ENCODE measurements at places on chromosomes 7 and 10.

GRCh38 chr7:95922191-95922590 is 149.8 kb downstream of the DYNC1I1 start:
- DNase-seq: no peak

DNA sequence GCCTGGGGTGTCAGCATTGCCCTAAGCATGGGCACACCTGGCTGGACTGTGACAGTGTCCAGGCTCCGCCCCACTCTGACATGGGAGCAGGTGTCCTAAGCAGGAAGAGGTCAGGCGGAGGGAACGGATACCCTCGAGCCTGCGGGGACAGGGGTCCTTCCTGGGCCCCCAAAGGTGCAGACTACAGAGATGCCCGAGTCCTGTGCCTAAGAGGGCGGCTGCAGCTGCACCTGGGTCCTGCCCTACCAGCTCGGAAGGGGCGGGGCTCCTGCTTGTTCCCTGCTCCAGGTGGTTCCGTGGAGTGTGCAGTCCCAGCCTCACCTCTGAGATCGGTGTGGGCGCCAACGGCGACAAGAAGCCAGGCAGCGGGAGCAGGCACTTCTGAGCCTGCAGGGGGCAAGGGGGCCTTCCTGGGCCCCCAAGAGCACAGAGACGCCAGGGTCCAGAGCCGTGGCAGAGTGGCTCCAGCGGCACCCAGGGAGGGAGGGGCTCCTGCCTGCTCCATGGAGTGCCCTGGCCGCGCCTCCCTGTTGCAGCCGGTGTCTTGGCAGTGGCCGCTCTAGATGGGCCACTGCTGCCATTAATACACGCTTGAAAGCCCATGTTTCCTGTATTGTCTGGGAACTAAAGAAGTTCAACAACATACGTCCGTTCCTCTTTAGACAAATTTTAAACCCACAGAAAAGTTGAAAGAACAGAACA is 64.5 kb upstream of the CACNA2D1 start:
- no peak for DNase-seq

- no peak for DNase-seq
Measured at GRCh38 chr10:130049987-130050386, 60.6 kb downstream of the C10orf143 start.

- no peak for DNase-seq
Measured at GRCh38 chr10:65555192-65555591, 1370.6 kb upstream of the LRRTM3 start.

DNA sequence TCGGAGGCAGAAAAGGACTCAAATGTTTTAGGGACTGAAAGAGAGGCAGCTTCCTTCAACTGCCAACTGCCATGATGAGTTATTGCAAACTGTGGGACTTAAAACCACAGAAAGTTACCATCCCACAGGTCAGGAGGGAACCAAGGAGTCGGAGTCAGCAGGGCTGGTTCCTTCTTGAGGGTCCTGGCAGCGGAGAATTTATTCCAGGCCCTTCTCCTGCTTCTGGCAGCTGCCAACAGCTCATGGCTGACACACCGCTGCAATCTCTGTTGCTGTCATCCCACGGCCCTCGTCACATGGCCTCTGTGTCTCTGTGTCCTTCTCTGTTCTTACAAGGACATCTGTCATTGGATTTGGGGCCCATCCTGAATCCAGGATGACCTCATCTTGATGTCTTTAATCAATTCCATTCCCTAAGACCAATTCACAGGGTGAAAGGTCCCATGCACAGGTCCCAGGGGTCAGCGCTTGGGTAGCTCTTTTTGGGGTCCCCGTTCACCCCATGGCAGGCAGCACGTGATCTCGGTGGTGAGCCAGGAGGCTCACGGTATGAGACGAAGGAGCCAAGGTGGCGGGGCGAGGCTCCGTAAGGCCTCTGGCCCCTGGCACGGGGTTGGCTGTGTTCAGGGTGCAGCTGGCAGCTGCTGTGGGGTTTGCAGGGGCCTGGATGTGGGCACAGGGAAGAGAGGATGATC is 27.4 kb upstream of the PSMG3 start:
- DNase-seq: no peak

- peak; percentile 67 for DNase-seq
Measured at GRCh38 chr10:32317795-32318357, 29.1 kb downstream of the EPC1 start.

GRCh38 chr7:3055626-3056025 is 12.0 kb upstream of the CARD11 start:
- DNase-seq: no peak

DNA sequence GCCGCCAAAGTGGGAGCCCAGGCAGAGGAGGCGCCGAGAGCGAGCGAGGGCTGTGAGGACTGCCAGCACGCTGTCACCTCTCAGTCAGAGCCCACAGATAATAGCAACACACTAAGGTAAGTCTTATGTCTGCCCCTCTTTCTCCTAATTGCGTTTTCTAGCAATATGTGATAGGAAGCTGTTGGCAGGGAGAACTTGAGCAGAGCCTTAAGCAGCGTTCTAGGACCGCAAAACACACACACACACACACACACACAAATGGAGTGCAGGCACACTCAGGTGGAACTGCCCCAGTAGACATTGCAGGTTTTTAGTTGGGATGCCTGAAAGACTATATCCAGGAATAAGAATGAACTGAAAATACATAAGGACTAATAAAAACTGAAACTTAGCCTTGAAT is 1188.5 kb downstream of the NXPH1 start:
- no peak for DNase-seq

- DNase-seq: no peak
Measured at GRCh38 chr10:98209441-98209840, 58.6 kb downstream of the LOXL4 start.

DNA sequence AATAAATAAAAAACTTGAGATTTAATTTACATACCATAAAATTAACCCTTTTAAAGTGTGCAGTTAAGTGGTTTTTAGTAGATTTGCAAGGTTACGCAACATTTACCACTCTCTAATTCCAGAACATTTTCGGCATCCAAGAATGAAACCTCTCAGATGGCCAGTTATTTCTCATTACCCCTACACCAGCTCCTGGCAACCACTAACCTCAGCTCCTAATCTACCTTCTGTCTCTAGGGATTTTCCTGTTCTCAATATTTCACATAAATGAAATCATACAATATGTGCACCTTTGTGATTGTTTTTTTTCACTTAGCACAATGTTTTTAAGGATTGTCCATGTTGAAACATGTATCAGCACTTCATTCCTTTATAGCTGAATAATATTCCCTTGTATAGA is 45.1 kb downstream of the INPP5F start:
- DNase-seq: no peak

- no peak for DNase-seq
Measured at GRCh38 chr7:108347616-108348015, 108.6 kb downstream of the NRCAM start.

- DNase-seq: no peak
Measured at GRCh38 chr10:107444443-107444842, 279.9 kb upstream of the SORCS1 start.

- no peak for DNase-seq
Measured at GRCh38 chr7:71498381-71498780, 366.4 kb downstream of the GALNT17 start.

DNA sequence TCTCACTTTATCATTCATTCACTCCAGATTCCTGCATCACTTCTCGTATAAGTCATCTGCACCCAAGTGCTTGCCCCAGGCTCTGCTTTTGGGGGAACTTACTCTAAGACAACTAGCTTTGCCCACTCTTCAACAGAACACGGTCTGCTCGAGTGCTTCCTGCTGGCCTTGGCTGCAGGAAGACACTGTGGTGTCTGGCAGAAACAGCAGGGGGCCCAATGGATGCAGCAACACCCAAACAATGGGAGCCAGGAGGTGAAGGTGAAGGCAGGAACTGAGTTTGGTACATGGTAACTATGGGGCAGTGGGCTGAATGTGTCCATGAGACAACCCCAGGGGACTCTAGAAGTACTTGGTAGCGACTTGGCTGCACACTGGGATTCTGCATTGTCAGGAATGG is 344.0 kb downstream of the REEP3 start:
- no peak for DNase-seq

- DNase-seq: no peak
Measured at GRCh38 chr7:86818903-86819302, 175.2 kb downstream of the GRM3 start.

GRCh38 chr7:119963654-119964053 is 309.3 kb upstream of the KCND2 start:
- DNase-seq: no peak

DNA sequence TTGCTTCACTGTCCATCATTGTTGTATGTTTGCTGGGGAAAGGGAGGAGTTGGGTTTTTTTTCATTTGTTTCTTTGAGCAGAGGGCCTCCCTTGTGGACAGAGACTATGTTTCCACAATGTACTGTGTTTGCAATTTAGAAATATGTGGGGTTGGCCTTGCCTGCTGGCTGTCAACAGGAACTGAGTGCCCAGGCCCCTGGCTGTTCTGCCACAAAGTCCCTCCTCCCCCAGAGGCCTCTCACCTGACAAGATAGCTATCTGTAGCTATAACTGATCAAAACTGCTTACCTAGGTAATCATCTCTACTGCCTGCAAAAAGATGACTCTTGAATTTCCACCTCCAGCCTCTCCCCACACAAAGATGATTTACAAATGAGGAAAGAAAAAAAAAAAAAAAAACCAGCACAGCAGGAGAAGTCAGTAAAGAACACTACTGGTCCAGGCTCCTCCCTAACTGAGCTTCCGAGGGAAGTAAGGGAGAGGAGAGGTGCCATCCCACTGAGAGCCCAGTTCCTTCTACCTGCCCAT is 121.8 kb downstream of the SGMS1 start:
- peak; percentile 25 for DNase-seq

DNA sequence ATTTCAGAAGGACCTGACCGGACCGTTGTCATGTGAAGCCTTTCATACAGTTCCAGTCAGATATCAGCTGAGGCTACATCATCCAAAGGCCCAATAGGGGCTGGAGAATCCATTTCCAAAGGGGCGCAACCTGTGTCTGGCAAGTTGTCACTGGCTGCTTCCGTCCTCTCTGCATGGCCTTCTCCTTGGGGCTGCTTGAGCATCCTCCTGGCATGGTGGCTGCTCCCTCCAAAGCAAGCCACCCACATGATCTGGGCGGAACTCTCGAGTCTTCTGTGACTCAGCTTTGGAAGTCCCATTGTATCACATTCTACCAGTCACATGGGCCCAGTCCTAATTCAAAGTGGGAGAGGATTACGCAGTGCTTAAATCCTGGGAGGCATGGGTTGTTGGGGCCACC is 207.0 kb upstream of the SHH start:
- DNase-seq: no peak

DNA sequence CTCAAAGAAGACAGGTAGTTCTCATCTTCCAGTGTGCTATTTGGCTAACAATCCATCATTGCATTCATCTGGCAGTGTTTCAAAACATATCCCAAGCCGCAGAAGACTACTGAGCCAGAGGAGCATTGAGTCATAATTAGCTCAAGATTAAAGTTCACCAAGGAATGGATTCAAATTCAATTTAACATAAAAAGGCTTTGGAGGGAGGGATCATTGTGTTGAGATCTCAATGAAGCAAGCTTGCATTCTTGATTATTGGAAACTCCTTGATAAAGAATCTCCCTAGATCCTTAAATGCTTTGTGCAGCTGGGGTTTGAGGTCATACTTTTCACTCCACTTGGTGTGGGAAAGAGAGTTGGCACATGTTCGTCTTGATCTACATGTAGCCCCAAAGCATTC is 142.8 kb upstream of the SEMA3A start:
- no peak for DNase-seq

DNA sequence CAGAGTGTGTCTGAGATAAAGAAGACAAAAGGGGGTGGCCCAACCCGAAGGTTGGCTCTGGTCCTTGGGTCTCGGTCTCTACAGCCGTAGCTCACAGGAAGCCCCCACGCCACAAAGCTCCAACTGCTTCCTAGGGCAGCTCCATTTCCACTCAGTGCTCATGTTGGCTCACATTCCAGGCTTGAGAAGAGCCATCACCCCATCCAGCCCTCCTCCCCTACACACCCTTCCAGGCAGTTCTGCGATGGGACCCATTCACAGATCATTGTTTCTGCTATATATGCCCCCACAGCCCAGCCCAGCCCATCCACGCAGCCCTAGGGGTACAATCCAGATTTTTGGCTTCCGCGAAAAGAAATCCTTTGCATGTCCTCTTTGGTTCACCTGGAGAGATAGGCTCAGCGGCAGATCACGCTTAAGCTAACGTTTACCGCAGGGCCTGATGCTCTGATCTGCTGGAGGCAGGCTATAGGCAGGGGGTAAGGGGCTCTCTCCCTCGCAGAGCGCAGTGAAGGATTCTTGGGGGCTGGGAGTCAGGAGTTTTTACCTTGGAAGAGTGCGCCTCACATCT is 6.2 kb upstream of the HOXA11 start:
- DNase-seq: no peak

DNA sequence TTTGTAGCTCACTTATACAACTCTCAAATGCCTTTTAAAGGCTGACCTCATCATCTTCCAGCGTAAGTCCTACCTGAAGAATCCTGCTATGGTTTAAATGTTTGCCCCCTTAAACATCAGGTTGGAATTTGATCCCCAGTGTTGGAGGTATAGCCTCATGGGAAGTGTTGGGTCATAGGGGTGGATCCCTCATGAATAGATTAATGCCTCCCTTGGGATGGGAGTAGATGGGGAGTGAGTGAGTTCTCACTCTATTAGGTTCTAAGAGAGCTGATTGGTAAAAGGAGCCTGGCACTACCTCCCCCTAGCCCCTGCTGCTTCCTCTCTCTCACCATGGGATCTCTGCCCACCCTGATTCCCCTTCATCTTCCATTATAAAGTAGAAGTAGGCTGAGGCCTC is 285.6 kb downstream of the FZD1 start:
- no peak for DNase-seq

DNA sequence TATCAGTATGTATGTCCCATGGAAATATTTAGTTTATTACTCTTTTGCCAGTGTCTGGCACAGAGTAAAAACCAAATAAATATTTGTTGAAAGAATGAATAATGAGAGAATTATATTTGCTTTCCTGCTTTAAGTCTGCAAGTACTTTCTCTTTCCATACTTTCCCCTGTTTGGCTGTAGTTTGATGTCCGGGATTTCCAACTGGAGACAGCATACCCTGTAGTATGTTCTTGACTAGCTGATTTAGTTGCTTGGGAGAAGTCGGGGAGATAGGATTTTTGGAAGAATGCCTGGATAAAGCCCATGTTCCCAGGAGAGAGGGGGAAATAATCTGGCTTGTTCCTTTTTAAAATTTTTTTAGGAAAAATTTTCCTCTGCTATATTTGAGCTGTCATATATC is 516.1 kb downstream of the CCSER2 start:
- DNase-seq: no peak

DNA sequence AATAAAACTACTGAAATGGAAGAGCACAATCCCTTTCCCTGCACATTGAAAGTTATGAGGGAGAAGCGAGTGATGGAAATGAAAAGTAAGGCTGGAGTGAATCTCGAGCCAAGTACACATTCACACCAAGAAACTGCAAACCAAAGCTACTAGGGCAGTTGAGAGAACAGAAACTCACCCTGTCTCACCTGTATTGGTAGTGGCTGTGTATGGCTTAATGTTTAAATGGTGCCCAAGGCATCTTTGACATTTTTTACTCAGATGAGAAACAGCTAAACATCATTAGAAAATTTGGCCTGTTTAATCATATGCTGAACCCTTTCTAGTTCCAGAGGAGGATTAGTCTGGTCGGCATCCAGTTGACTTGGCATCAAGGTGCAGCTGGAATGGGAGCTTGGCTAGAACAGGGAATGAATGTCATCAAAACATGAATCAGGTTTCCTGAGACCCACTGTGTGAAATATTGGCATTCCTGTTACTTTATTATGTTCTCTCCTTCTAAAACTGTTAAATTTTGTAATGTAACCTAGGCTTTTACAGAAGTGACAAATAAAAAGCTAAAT is 840.8 kb downstream of the GRM8 start:
- peak; percentile 8 for DNase-seq
